ENCODE measurements at places on chromosomes 12 and 14.

DNA sequence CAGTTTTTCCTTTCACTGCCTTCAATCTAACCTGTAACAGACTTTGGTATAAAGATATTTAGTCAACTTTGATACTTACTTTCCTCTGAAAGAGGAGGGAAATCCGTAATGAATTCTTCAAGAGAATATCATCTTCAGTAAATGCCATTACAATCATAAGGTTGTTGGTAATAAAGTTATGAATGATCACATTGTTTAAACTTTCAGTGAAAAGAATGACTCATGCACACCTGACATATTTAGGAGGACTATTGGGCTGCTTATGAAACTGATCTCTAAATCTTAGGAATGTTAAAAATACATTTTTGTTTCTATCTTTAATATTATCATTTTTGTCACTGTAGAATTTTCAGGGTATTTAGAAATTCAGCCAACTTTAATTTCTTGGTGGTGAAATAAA, 474.7 kb downstream of the SLC16A7 start:
- DNase-seq, result no peak

GRCh38 chr12:52007158-52007921, 594 bp downstream of the TAMALIN start:
- no peak for DNase-seq

DNA sequence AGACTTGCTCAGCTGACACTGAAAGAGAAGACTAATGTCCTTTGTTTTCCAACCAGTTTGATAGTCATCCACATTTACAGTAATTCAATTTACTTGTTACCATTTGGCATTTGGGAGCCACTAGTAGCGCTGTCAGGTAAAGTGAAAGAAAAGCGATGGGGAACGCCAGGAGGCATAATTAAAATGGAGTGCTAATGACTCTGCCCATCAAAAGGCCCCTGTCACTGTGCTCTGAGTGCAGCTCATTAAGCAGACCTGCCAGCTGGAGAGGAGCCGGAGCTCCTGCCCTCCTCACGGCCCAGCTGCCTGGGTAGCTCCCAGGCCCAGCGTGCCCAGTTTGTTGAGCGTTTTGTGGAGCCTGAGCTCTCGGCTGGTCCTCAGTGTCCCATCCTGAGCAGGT, 463.6 kb upstream of the CCDC196 start:
- DNase-seq, result no peak

DNA sequence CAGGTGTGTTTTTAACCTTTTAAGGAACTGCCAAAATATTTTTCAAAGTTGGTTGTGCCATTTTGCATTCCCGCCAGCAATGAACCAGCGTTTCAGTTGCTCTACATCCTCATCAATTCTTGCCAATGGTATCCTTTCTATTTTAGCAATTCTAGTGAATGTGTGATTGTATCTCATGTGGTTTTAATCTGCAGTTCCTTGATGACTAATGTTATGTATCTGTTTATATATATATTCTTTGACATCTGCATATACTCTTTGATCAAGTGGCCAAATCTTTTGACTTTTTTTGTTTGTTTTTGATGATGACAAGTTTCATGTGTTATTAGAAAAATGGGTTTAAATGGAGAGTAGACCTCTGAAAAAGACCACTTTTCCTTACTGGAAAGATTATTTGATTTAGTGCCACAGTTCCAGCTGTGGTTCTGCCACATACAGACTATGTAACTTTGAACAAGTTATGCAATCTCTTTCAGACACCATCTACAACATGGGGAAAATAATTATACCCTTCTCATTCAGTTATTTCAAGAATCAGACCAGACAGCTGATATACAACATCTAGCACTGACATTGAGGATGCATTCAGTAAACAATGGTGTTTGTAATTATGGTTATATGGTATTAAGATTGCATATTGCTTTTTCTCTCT, 146.3 kb upstream of the CNOT2 start:
- no peak for DNase-seq

DNA sequence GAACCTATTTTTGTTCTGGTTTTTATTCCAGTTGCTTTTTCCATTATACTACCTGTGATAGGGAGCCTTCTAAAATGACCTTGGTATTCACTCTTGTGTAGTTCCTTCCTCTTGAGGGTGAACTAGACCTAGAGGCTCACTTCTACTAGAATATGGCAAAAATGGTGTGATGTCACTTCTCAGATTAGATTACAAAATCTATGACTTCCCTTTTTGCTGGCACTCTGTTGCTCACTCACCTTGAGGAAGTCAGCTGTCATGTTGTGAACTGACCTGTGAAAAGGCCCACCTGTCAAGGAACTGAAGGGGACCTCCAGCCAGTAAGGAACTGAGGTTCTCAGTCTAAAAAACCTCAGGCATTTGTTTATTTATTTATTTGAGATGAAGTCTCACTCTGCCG, 5.7 kb downstream of the MIPOL1 start:
- DNase-seq, result no peak

- no peak for DNase-seq
Observed at GRCh38 chr12:131620520-131620919, 90.4 kb upstream of the SFSWAP start.

DNA sequence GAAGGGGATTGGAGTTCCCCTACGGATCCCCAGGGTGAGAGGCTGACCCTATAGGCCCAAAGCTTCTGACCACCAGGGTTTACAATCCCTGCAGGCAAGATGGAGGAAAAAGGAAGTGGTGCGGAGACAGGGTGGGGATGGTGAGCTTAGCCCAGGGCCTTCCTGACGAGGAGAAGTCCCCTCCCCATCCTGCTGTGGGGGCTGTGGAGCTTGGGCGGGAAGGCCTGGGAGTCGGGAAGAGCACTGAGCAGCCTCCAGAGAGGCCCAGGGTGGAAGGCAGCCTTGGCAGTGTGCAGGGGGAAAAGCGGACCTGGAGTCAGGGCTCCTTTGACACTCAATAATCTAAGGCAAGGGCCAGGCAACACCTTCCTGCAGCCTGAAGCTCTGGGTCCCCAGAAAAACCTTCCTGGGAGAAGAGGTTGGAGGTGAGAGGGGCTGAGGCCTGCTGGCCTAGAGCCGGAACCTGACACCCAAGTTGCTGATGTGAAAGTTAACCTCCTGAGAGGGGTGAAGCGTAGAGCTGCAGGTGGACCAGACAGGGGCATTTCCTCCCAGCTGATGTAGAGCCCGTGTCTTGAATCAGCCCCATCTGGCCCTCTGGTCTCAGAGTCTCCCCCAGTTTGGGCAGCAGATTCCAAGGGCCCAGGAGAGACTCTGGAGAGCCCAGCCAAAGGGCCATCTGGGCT, 6.0 kb downstream of the HDAC7 start:
- no peak for DNase-seq

- DNase-seq, result no peak
Observed at GRCh38 chr12:19227880-19228210, 98.3 kb downstream of the PLEKHA5 start.

- DNase-seq, result no peak
Observed at GRCh38 chr12:53985994-53986685, 1.2 kb downstream of the HOXC10 start.

DNA sequence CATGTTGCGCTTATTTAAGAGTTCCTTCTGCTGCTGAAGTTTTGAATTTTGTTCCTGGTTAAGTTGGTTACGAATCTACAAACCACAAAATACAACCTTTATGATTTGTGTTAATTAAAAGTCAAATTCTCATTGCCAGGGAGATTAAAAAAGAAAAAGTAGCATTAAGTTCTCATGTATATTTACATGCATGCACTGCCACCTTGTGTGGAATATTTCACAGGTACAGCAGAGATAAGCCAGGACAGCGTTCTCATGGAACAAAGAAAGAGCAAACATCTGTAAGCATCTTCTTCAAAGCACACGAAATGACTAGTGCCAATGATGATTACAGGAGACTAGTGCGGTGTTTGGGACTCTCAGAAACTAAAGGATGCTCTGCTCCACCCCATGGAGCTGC, 34.2 kb downstream of the ZFYVE21 start:
- no peak for DNase-seq

- DNase-seq, result no peak
Observed at GRCh38 chr14:105938055-105938863, 411.9 kb downstream of the TMEM121 start.

- no peak for DNase-seq
Observed at GRCh38 chr12:130787445-130788410, 51.3 kb downstream of the STX2 start.

DNA sequence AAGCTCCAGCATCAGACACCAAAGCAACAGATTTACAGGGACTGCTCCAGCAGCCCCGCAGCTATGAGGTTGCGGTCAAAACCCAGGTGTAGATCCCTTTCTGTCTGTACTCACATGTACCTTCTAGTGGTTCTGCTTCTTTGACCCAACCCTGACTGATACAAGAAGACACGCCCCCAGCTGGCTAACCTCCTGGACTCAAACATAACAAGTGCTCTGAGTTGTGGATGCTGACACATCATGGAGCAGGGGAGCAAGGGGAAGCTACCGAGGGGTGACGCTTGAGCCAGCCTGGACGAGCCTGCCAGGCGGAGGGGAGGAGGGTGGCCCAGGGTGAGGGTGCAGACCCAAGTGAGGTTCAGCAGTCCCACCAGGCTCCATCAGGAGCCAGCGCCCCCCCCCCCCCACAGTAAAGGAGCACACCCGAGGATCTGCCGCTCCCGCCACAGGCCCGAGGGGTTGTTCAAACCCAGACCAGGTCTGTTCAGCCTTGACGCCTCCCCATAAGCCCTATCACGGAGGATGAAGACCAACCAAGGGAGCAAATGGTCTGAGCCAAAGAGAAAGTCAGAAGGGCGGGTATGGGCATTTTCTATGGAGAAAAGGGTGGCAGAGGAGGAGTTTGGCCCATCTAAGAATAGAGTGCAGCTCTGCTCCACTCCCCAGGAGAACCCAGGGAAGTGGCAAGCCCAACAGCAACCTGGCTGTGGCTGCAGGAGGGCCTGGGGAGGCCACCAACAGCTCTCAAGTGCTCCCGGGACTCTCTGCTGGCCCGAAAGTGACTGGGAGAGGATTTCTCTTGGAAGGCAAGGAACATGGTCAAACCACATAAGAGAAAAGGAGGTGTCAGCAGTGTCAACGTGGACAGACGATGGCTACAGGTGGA, 229.4 kb downstream of the BCL11B start:
- no peak for DNase-seq

DNA sequence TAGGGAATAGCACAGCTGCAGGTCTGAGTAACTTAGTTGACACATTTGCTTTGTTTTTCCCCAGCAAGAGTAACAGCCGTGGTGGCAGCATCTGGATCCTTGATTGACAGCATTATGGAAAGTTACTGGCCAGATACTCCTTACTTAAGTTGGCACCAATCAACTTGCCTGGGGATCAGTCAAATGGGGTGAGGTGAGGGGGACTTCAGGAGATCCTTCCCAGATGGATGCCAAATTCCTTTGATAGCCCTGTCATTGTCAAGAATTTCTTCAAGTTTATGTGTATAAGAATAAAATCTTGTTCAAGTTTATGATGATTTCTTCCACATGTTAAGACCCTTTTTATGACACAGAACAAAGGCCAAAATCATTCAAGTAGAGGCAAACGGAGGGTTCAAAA, 618.4 kb downstream of the SLC6A15 start:
- DNase-seq, result no peak

GRCh38 chr12:570435-570920, 92.8 kb downstream of the NINJ2 start:
- no peak for DNase-seq

- no peak for DNase-seq
Observed at GRCh38 chr14:96586921-96587822, 85.0 kb downstream of the PAPOLA start.

DNA sequence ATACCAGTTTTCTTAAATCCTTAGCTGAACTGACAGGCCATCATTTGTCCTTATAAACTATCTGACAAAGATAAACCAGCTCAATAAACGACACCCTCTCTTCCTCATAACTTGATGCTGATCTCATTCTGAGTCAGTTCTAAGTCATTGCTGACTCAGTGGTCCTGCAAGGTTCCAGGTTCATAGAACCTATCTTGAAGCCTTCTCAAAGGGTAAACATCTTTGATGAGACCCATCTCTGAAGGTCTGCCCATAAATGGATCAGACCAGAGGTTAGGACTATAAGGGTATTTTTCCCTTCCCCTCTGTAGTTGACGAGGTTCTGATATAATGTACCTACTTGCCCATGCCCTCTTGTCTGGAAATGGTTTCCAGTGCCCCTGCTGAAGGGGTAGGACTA, 11.9 kb downstream of the NAA25 start:
- DNase-seq, result no peak

DNA sequence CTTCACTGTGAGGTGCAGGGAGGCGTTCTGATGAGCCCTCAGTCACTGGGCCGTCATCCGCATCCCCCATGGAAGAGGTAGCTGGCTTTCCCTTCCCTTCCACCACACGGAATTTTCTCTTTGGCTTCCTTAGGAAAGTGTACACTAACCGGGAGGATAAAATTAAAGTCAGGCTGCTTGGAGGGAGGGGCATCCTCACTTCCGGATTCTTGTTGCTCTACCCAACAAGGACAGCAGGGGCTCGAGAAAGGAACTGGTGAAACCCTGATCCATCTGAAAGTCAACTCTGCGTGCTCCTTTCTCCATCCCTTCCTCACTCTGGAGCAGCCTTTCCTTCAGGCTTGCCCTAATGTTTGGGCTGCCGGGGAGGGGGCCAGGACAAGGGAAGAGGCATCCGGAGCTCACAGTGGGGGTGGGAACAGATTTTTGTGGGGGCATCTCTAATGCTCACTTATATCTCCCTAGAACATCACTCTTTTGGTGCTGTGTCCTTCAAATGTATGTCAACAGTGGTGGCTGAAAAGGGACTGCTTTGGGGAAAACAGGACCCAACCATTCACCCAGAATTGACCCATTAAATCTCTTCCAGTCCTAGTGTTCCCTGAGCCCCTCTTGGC, 101.4 kb upstream of the FKBP4 start:
- DNase-seq, result no peak

DNA sequence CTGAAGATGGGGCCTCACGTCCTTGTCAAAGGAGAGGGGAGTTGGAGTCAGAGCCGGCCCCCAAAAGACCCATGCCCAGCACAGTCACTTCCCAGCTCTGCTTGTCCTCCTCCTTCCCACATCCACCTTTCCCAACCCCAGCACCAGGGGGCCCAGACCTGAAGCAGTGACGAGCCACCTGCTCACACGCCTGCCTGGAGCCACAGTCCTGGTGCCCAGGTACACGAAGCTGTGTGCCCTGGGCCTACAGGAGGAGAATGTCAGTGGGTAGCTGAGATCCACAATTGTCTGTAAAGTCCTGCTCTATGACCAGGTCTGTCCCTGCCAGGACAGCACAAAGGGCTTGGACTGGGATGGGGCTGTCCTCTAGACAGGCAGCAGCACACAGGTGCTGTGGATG, 126.8 kb upstream of the PZP start:
- no peak for DNase-seq

DNA sequence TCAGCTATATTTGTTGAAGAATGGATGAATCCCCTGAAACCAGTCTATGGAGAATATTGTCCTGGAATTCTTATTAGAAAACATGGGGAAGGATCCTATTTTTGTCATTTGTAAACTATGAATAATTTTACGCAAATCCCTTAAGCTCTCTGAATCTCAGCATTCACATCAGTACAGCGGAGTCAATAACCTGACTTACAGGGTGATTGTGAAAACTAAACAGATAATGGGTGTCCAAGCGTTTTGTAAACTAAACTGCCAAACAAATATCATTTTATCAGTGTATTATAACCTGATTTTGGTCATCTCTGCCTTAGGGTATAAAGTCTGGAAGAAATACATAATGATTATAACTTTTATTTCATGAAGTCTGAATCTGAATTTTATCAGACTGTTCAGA, 10.0 kb downstream of the ART4 start:
- no peak for DNase-seq

Data from NCI-H2029 (cell line).